ENCODE measurements at places on chromosomes 13 and 19.
A peak's percentile ranks its signal among the peaks of the same experiment; 100 is the strongest.

DNA sequence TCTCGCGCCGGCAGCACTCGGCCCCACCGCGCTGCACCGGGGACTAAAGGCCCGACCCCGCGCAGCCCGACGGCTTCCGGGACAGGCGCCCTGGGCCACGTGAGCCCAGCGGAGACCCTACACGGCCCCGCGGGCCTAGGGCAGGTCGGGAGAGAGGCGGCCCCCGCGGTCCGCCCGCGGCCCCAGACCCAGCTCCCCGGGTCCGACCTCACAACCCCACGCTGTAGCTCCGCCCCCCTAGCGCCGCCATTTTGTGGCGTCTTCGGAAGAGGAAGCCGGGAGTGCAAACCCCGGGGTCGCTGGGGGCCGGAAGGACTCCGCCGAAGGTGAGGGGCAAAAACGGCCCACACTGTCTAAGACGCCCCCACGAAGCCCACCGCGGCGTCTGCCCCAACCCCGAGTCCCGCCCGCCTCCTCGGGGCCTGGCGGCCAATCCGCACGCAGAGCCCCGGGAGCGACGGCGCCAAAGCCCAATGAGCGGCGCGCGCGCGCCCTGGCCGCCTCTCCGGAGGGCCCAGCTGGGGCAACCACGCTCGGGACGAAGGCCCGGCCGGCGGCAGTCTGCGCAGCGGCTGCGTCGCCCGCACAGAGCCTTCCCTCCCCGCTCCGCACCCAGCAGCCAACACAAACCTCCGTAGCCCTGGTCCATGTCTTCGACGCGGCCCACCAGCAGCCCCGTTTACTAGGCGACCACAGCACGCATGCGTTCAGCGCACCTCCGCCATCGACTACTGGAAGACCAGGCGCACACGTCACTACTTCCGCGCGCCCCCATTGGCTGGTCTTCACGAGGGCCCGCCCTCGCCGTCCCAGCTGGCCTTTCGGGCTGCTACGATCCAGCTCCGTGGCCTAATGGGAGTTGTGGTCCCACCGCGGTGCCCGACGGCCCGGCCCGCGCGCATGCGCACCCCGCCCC is at the start of gene AKAP8:
Gene AKAP8, minus strand, starts transcription at position 705 of the 916 bp plus-strand sequence. Its CDS starts 56 bp downstream, at position 649.
- peak; percentile 97 for DNase-seq

DNA sequence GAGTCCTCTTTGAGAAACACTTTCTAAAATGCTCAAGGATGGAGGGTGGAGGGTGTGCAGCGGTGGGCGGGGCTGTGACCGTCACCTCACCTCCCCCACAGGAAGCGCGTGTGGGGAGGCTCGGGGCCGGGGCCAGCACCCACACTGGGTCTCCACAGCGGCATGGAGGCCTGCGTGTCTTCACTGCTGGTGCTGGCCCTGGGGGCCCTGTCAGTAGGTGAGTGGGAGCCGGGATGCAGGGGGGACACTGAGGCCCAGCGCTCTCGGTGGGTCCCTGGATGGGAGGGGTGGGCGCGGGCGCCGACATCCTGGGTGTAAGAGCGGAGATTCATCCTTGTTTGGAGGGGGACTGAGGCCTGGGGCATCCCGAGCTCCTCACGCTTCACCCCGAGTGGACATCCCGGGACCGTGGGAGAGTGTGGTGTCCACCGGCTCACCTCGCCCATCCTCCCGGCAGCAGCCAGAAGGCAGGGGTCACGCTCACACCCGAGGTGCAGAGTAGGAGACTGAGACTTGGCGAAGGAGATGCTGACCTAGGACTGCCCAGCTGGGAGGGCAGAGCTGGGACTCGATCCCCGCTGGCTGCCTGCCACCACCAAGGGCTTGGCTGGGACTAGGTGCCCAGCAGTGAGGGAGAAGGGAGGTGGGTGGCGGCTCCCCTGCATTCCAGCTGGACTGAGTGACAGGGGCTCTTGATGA is at the start of gene GZMM:
Gene GZMM, plus strand, starts transcription at position 144 of the 699 bp plus-strand sequence. Its CDS starts 19 bp downstream, at position 163.
- DNase-seq = peak; percentile 78

- DNase-seq = no peak
Observed at GRCh38 chr13:42337808-42338600, 66.1 kb downstream of the AKAP11 start.

GRCh38 chr13:80314711-80315653 is 25.9 kb downstream of the SPRY2 start:
- DNase-seq = no peak

DNA sequence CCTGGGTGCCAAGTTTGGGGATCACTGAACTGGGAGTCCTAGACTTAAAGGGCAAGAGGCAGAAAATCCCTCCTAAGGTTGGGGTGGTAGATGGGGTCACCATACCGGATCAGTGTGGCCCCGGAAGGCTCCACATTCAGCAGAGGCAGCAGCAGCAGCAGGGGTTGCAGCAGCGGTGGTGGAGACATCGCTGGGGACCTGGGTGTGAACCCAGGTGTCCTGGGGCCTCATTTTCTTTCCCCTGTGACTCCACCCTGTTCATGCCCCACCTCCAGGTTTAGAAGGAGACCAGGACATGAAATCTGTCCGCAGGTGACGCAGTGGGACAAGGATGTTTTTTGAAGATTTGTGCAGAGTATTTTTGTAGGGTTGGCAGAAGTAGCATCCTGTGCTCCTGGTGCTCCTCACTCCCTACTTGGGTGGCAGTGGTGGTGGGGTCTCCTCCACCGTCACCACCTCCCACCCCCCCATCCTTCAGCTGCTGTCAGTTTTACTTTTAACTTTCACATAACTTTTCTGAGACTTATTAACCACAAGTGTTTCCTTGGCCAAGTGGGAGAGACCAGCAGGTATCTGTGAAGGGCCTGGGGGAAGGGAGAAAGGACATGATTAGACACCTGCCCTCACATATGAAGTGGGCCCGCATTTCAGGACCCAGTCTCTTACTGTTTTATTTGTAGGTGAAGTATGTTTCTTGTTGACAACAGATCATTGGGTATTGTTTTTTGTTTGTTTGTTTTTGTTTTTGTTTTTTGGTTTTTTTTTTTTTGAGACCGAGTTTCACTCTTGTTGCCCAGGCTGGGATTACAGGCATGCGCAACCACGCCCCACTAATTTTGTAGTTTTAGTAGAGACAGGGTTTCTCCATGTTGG is at the start of gene NAPSA:
Gene NAPSA, minus strand, starts transcription at position 206 of the 873 bp plus-strand sequence. Its CDS starts 18 bp downstream, at position 188.
- DNase-seq = no peak

DNA sequence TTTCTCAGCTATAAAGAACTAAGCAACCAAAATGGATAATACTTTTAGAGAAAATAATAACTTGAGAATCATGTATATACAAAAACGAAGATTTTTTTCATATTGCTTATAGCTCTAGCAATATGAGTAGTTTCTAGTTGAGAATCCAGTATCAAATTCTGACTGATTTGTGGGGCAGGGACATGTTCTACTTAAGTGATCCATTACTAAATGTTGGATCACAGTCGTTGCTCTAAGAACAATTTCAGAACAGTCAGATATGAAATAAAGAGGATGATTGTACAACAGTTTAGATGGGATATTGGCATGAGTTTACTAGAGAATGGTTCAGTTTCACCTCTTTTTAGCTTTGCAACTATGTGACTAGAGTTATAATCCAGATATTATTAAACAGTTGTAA is 39.9 kb downstream of the SOX21 start:
- no peak for DNase-seq

GRCh38 chr19:41545547-41545946 is 30.4 kb upstream of the CEACAM21 start:
- DNase-seq = no peak

DNA sequence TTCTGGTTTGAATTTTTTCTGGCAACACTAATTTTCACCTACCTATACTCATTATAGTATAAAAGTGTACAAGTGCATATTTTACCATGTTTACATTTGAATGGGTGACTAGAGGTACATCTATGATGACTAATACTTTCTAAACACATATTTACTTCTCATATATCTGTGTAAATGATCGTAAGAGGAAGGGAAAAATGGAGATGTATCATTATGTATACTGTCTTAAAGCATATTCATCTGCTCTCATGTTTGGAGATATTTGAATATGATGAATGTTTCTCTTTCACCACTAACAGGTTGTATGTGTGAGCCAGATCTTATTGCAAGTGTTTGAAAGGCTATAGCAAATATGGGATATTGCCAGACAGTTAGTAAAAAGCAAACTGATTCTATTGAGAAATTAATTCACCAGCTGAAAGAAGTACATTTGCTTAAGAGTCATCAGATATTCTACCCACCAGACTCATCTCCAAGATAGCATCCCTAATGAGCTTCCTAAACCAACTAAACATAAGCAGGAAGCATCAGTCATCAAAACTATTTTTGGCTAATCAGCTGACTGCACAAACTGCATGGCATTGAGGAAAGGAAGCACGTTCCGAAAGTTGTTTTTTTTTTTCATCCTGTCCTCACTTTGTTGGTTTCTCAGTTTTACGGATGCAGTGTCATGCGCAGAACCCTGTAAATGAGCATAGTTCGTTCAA is 738.2 kb downstream of the GPC5 start:
- no peak for DNase-seq

GRCh38 chr19:48742096-48742495 is 1.7 kb upstream of the RASIP1 start:
- DNase-seq = no peak

- no peak for DNase-seq
Observed at GRCh38 chr13:94090773-94091480, 388.6 kb downstream of the DCT start.

- DNase-seq = peak; percentile 72
Observed at GRCh38 chr19:49869009-49869483, 1.7 kb upstream of the PNKP start.

- no peak for DNase-seq
Observed at GRCh38 chr19:56980906-56981305, 138.9 kb upstream of the USP29 start.

DNA sequence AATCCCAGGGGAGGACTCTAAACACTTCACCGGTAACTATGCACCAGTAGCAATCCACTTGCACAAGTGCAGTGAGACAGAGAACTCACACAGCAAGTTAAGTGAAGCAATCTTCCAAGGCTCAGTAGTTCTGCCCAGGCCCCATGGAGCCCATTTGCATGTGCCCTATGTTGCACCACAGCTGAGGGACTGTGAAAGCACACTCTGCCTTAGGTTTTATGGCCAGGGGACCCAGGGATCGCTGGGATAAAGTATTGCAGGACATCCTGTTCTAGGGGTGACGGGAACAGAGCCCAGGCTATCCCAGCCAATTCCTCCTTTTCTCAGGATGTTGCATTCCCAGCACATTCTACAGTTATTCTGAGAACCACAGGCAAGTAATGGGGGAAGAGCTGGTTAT is 6.0 kb upstream of the AMER2 start:
- no peak for DNase-seq

DNA sequence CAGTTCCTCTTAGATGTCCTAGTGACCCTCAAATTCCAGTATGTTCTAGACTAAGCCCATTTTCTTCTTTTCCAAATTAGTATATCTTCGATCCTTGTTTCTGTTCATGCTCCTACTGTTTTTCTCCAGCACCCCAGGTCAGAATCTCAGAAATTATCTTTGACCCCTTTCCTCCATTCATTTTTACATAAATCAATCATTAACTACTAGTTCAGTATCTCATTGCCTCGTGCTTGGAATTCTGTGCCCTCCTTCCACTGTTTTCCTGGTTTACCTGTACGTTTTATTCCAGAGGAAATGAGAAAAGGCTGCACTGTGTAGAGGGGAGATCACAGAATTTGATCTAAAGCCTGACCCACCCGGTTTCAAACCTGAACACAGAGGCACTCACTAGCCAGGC is 107.9 kb downstream of the LRCH1 start:
- DNase-seq = no peak

GRCh38 chr19:5020368-5020767 is 51.5 kb downstream of the KDM4B start:
- no peak for DNase-seq

Measured in stimulated activated CD4-positive, alpha-beta T cell treated with anti-CD3 and anti-CD28 coated beads, Interleukin-4, amount 100 ng/mL, for 4 hours (primary cell).